Gastrocnemius medialis (tissue), 4 donors: ENCODE measurements at places on chromosomes 2 and 18. TPM values are rescaled to one million over a fixed set of nuclear protein-coding genes. Genes with fewer than 3 reads are reported as not detected.

- no peak for DNase-seq
- no peaks in the 10 kb centered on the region for H3K36me3 ChIP-seq
- H3K4me1 ChIP-seq = peaks cover 18% of the 10 kb centered on the region
- no peaks in the 10 kb centered on the region for H3K27me3 ChIP-seq
Measured at GRCh38 chr2:144455987-144456386, 63.9 kb downstream of the ZEB2 start.

PLGLB2 gene
- total RNA-seq = 0.81 TPM

DNA sequence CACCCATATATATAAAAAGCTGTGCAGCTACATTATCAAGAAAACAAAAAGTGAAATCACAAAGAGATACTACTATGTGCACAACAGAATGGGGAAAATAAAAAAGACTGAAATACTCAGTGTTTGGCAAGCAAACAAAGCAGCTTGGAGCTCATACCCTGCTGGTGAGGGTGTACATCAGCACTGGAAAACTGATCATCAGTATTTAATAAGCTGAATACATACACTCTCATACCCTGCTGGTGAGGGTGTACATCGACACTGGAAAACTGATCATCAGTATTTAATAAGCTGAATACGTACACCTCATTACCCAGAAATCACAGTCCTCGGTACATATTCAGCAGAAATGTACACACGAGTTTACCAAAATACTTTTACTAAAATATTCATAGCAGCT lies 220.8 kb downstream of the SPP2 start:
- no peaks in the 10 kb centered on the region for H3K4me1 ChIP-seq
- H3K27ac ChIP-seq = no peak overlapping the region
- no peaks in the 10 kb centered on the region for H3K27me3 ChIP-seq

GRCh38 chr2:178529194-178529593 lies 48.9 kb downstream of the PLEKHA3 start:
- peaks cover 17% of the 10 kb centered on the region for H3K36me3 ChIP-seq

DNA sequence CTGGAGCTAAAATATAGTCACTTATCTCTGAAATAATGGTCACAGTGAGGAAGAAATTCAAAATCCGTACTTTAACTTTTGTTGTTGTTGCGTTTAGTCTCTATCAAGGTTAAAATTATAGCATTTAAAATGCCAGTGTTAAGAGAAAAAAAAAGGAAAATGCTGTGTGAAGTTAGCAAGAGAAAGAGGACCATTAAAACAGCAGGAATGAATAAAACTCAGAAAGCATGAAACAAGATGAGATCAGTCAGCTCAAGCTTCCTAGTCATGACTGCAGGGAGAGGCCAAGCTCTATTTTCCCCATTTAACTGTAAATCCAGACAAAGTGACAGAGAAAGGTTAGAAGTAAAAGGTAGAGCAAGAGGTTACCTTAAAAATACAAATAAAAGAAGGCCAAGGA lies 281.7 kb upstream of the ATP5MC3 start:
- no peaks in the 10 kb centered on the region for H3K36me3 ChIP-seq
- H3K4me1 ChIP-seq = no peaks in the 10 kb centered on the region
- H3K27me3 ChIP-seq = no peaks in the 10 kb centered on the region
- H3K4me3 ChIP-seq = no peak overlapping the region

GRCh38 chr2:138760676-138761075 lies 19.5 kb downstream of the NXPH2 start:
- H3K4me3 ChIP-seq = no peak overlapping the region
- H3K4me1 ChIP-seq = no peaks in the 10 kb centered on the region
- H3K36me3 ChIP-seq = no peaks in the 10 kb centered on the region

DNA sequence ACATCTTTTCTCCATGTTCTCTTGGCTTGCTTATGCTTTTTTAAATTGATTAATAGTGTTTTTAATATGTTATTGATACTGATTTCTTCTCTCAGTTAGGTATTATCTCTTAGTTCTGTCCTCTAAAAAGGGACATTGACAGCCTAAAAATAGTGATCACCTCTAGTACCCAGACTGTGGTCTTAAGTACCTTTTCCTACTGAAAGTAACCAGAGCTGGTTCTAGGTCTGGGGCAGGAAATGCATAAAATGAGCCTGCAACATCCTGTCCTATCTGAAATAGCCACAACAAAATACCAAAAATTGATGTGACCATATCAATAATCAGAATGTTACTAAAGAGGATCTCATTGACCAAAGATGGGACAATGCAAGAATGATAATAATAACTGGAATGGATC lies 113.3 kb downstream of the DNAH6 start:
- no peak overlapping the region for H3K4me3 ChIP-seq
- H3K4me1 ChIP-seq = no peaks in the 10 kb centered on the region
- H3K36me3 ChIP-seq = no peaks in the 10 kb centered on the region
- no peak overlapping the region for H3K27ac ChIP-seq
- no peaks in the 10 kb centered on the region for H3K27me3 ChIP-seq

GAD1 gene
- not detected for total RNA-seq

PXDN gene
- 7.8 TPM for total RNA-seq

ALPI gene
- not detected for total RNA-seq

DNA sequence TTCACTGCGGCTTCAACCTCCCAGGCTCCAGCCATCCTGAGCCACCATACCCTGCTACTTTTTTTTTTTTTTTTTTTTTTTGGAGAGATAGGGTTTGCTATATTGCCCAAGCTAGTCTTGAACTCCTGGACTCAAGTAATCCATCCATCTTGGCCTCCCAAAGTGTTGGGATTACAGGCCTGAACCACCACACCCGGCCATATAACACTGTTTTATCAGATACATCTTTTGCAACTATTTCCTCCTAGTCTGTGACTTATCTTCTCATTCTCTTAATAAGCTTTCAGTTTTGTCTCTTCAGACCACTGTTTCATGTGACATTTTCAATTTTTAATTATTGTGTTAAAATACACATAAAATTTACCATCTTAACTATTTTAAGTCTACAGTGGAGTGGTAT lies 35.7 kb upstream of the FAM117B start:
- H3K27me3 ChIP-seq = no peaks in the 10 kb centered on the region
- H3K36me3 ChIP-seq = no peaks in the 10 kb centered on the region
- no peak overlapping the region for H3K27ac ChIP-seq
- H3K4me3 ChIP-seq = no peak overlapping the region

DNA sequence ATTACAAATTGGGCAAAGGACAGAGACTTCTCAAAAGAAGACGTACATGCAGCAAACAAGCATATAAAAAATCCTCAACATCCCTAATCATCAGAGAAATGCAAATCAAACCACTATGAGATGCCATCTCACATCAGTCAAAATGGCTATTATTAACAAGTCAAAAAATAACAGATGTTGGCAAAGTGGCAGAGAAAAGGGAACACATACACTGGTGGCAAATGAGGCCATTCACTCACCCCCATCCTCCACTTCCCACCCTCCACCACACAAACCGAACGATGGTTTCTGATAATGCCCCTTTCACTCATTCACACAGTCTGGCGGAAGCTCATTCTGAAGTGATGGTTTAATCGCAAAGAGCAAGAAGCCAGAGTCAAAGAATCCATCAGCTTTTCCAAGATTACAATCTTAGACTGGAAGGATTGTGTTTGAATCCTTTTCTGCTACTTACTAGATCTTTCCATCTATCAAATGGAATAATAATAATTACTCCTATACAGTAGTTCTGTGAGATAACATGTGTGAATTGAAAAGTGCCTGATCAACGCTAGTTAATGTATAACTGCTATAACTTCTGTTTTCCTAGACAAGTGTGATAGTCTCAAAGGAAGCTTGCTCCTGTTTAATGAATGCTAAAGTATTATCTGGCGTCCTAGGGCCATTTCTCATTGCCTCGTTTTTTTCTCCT lies 16.9 kb upstream of the CD28 start:
- no peaks in the 10 kb centered on the region for H3K36me3 ChIP-seq
- H3K4me3 ChIP-seq = no peak overlapping the region
- DNase-seq = no peak
- H3K27me3 ChIP-seq = no peaks in the 10 kb centered on the region

CD8B2 gene
- total RNA-seq = not detected

DNA sequence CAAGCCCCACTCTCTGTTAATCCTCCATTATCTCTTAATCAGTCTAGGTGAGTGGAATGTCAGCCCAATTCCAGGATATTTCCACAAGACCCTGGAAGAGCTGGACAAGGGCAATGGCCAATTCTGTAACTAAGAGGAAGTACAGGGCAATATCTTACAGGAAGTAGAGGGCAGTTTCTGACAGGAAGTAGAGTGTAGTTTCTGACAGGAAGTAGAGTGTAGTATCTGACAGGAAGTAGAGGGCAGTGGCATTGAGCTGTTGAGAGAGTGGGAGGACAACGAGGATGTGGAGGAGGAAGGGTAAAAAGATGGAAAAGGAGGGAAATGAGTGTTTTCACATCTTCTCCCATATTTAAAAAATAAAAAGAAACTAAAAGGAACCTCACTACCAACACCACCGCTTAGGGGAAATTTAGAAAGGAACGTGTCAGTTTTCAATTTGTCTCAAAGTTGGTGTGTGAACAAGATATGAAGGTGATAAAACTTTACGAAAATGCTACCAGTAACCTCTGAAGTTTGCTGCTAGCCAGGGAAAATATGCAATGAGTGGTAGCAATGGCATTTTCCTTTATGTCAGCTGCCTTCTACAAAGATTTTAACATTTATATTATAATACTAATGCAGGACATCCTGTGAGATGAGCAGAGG lies 430.9 kb upstream of the HNRNPA3 start:
- no peak for DNase-seq
- H3K36me3 ChIP-seq = no peaks in the 10 kb centered on the region
- H3K27me3 ChIP-seq = no peaks in the 10 kb centered on the region
- H3K4me3 ChIP-seq = no peak overlapping the region
- no peaks in the 10 kb centered on the region for H3K4me1 ChIP-seq
- no peak overlapping the region for H3K27ac ChIP-seq

DNA sequence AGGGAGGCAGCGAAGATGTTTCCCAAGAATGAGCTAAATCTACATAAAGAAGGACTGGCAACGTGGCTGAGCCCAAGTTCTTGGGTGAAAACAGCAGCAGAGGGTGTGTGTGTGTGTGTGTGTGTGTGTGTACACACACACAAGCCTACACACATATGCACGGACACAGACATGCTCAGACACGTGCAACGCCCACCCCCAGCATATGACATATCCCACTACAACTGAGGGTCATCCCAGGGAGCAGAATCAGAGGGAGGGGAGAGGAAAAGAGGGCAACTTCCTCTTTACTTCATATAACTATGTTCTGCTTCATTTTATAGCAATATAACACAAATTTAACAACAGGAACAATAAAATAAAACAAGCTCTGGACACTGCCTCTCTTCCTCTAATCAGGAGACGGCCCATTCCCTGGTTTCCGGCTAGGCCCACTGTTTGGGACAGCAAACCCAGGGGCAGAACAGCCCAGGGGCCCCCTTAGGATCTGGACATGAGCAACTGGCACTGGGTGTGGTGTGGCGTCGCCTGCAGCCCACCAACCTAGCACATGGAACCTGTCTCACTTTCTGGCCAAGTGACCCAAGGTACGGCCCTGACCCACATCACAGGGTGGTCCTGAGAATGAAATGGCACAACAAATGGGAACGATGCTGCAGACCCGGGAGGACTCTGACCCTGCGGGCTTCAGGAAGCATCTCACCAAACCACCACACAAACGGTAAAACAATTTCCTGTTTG lies 25.0 kb downstream of the FAM178B start:
- H3K4me3 ChIP-seq = no peak overlapping the region
- no peaks in the 10 kb centered on the region for H3K36me3 ChIP-seq
- H3K27ac ChIP-seq = no peak overlapping the region
- no peaks in the 10 kb centered on the region for H3K4me1 ChIP-seq
- DNase-seq = no peak

GRCh38 chr18:60873708-60874107 lies 459.5 kb upstream of the CDH20 start:
- no peak overlapping the region for H3K4me3 ChIP-seq
- H3K36me3 ChIP-seq = no peaks in the 10 kb centered on the region
- DNase-seq = no peak
- no peaks in the 10 kb centered on the region for H3K4me1 ChIP-seq

DNA sequence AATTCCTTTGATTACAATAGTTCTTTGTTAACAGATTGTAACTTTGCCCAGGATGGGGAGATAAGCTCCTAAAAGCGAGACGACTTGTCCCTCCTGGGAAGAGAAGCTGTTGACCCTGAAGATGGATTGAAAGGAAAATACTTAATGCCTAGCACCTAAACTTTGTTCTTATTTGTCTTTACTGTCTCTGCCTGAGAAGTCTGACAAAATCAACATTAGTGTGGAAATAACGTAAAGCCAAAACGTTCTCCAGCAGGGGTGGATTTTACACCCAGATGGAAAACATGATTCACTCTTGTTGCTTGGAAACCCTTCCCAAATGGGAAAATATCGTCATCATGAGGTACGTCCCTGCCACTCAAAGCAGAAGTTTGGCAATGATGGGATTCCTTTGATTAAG lies 450.1 kb downstream of the SLC4A3 start:
- H3K27me3 ChIP-seq = no peaks in the 10 kb centered on the region
- H3K27ac ChIP-seq = no peak overlapping the region
- H3K4me3 ChIP-seq = no peak overlapping the region
- no peak for DNase-seq

LAMA3 gene
- total RNA-seq = 3.0 TPM

TCF23 gene
- total RNA-seq = not detected

TMEM247 gene
- not detected for total RNA-seq

ANO7 gene
- total RNA-seq = 0.36 TPM

GRCh38 chr18:50190236-50190635 lies 4.7 kb downstream of the MYO5B start:
- DNase-seq = no peak
- no peak overlapping the region for H3K27ac ChIP-seq
- peaks cover 49% of the 10 kb centered on the region for H3K27me3 ChIP-seq
- no peaks in the 10 kb centered on the region for H3K36me3 ChIP-seq
- H3K4me3 ChIP-seq = no peak overlapping the region

GRCh38 chr2:134258684-134259388 lies 5.0 kb downstream of the MGAT5 start:
- H3K27ac ChIP-seq = no peak overlapping the region
- no peaks in the 10 kb centered on the region for H3K36me3 ChIP-seq
- no peaks in the 10 kb centered on the region for H3K27me3 ChIP-seq
- no peak overlapping the region for H3K4me3 ChIP-seq
- peaks cover 18% of the 10 kb centered on the region for H3K4me1 ChIP-seq

DNA sequence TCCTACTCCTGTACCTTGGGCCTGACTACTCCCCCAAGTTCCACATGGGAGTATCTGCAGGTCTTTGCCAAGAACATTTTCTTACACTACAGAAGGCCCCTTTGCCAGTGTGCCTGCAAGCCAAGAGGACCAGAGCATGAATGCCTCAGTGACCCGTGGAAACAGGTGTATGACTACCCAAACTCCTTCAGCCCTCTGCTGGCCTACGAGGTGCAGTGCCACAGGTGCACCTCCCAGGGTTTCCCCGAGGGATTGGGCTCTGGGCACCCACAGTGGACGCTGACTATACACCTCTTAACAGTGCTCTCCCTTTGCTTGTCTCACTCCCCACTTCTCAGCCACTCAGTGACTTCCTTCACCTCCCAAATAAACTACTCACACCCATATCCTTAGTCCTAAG lies 91.4 kb downstream of the COL6A3 start:
- no peaks in the 10 kb centered on the region for H3K27me3 ChIP-seq
- H3K4me1 ChIP-seq = peaks cover 31% of the 10 kb centered on the region
- no peaks in the 10 kb centered on the region for H3K36me3 ChIP-seq

- H3K4me1 ChIP-seq = no peaks in the 10 kb centered on the region
- no peak for DNase-seq
- H3K27me3 ChIP-seq = no peaks in the 10 kb centered on the region
Measured at GRCh38 chr18:31487246-31488015, 10.5 kb upstream of the DSG2 start.

RFTN2 gene
- total RNA-seq = 6.3 TPM
